ENCODE measurements at places on chromosomes 7 and 10. TPM values are rescaled to one million over a fixed set of nuclear protein-coding genes. Genes with fewer than 3 reads are reported as not detected.

DNA sequence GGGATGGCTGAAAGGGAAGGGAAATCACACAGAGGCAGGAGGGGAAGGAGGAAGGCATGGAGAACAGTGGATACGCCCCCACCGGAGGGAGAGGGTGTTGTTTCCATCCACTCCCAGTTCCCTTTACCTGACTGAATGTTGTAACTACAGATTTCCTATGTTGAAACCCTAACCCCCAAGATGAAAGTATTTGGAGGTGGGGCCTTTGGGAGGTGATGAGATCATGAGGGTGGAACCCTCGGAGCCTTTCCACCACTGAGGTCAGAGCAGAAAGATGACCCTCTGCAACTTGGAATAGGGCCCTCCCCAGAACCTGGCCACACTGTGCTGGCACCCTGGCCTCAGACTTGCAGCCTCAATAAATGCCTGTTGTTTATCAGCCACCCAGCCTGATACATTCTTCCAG lies 48.6 kb upstream of the CNPY1 start:
- no peak for DNase-seq

- DNase-seq = no peak
These were observed 122.4 kb downstream of the CTTNBP2 start for GRCh38 chr7:117750612-117751563.

- DNase-seq = no peak
These were observed 99.1 kb upstream of the SEC61G start for GRCh38 chr7:54858008-54858692.

- no peak for DNase-seq
These were observed 38.2 kb downstream of the PAPOLB start for GRCh38 chr7:4823441-4824119.

DNA sequence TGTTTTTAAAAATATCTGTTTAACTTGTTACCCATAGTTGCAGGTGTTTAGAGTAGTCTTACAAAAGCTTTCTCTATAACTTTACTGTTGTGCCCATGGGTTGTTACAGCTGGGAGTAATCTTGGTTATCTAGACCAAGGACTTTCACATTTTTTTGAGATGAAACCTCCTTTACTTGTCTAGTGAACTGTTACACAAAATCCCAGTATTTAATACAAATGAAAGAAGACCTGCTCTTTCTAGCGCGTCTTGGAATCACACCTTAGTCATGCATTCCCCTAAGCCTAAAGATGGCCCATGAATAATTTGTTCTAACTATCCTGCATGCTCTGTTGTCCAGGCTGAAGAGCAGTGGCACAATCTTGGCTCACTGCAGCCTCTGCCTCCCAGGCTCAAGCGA lies 38.0 kb downstream of the CSGALNACT2 start:
- DNase-seq = no peak

DNA sequence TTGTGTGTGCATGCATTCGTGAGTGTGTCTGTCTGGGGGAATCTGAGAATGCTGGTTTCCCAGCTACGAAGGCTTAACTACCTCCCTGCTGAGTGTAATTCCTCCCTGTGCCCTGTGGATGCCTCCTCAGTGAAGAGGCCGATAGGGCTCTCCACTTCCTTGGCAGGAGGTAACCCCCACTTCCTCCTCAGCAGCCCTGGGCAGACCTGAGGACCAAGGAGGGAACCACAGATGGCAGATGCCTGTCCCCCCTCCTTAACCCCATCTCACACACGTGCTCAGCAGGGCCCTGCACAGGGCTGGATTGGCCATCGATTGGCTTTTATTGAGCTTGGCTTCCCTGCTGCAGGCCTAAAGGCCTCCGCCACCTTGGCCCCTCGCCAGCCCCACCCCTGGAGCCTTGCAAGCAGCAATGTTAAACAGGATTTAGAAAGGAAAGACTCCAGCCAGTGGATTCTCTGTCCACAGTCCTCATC lies 45.6 kb upstream of the LRRC4 start:
- DNase-seq = no peak

- no peak for DNase-seq
These were observed 222.4 kb downstream of the AUTS2 start for GRCh38 chr7:69820479-69821192.

DNA sequence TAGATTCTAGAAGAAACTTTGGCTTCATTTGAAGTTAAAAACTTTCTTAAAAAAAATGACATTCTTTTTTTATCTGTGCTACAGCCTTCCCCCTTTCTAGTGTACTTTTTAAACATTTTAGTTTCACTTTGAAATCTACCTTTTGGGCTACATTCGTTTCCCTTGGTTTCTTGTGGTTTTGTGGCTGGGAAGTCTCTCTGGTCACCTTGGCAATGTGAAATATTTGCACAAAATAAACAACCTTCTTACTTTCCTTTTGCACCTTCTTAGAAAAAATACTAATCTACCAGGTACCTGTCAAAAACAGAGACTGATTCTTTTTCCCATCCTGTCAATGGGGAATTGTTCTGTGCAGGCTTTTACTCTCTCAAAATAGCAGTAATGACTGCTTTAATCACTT lies 350.2 kb downstream of the GATA3 start:
- DNase-seq = peak; percentile 63

DNA sequence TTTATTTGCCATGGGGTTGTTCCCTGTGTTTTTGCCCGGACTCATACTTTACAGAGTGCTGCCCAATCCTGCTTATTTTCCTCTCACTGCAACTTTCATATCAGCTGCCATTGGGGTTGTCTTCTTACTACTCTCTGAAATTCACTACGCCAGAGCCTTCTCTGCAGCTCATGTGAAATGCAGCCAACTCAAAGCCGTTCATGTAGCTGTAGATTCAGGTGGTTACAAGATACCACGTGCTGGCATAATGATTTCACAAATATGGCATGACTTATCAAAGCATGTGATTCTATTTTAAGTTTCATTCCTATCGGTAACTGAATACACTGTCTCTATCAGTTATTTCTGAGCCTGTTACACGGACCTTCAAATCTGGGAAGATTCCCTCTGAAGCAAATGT lies 130.3 kb upstream of the WNT16 start:
- DNase-seq = no peak

GRCh38 chr7:88344956-88345832 lies 38.5 kb upstream of the STEAP4 start:
- DNase-seq = no peak

DNA sequence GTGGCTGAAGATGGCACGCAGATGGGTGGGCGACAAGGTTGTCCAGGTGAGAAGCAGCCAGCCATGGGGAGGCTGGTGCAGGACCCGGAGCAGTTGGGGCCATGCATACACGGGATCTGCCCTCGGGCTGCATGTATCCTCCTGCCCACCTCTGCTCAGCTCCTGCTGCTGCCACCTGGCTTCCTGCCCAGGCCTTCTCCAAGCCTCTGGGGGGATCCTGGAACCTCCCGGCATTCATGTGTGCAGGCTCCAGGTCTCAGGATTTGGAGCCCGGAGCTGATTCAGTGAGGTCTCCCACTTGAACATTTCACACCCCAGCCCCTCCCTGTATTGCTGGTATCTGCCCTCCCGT lies 27.0 kb downstream of the PDGFA start:
- DNase-seq = no peak

DNA sequence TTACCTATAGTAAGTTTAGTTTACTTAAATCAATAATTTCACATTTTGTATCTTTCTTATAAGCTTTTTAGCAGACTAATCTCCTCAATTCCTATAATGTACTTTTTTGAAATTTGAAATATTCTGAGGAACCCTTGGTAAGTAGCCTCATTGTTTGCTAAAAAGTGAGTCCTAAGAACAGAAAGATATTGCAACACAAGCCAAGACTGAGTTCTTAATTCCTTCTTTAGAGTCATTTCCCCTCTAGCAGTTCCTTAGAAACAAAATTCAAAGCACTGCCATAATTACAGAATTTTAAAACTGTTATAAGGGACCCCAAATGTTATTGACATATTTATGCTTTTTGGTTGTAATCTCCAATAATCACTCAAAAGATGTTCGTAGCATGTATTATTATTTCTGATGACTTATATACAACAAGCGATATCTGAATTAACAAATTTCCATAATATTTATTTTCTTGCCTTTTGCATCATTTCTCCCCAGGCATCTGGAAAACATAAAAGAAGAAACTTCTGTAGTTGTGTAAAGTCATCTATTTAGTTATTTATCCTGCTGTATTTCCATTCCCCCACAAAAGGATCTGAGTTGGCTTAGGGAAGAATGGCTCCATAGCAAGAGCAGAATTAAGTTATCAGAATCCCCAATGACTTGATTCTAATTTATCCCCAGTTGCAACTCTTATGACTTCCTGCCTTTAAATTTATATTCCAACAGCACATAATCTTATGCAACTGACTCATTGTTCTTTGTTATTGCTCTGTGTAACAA lies 67.8 kb downstream of the TMEM26 start:
- DNase-seq = no peak

- DNase-seq = no peak
These were observed 21.8 kb upstream of the LRRC4 start for GRCh38 chr7:128053023-128053422.

DNA sequence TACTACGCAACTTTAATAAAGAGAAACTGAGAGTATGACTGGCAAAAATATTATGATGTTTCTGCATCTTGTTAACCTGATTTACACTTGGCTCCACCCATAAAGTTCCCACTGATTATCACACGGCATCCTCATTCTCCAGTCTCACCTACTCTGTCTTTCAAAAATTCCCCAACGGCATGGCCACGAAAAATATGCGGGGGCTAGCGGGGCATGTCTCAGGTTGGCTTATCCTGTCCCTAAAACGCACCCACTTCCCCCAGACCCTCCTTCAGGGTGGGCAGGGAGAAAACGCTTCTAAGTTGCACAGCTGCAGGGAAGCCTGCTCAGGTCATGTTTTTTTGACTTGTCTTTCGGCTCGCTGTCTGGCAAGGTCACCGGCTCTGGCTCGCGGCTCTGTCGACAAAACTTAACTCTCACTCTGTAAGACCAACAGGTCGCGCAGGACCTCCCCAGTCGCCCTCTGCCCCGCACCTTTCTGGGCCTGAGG lies 3.8 kb downstream of the CDK6 start:
- no peak for DNase-seq

GRCh38 chr7:33743594-33743993 lies 161.7 kb upstream of the BMPER start:
- no peak for DNase-seq

DNA sequence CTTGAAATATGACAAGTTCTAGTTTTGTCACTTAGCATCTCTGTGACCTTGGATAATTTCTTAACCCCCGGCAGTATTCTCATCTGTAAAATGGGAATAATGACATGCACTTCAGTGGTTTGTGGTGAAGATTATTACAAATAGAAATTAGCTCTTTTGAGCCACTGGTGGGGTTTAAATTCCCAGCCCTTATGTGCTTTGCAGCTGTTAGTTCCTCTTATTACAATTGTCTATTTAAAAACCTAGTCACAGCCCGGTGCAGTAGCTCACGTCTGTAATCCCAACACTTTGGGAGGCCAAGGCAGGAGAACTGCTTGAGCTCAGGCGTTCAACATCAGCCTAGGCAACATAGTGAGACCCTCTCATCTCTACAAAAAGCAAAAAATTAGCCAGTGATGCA lies 30.1 kb downstream of the CAV1 start:
- DNase-seq = no peak

GRCh38 chr7:35717013-35717412 lies 22.1 kb upstream of the HERPUD2 start:
- no peak for DNase-seq

- no peak for DNase-seq
These were observed 294.8 kb upstream of the DGKB start for GRCh38 chr7:15197042-15197977.

- no peak for DNase-seq
These were observed 47.5 kb downstream of the CARD11 start for GRCh38 chr7:2996141-2996540.

GRCh38 chr10:62738916-62739315 lies 65.6 kb upstream of the ADO start:
- no peak for DNase-seq

GRCh38 chr10:30231071-30231652 lies 117.9 kb downstream of the MTPAP start:
- DNase-seq = peak; percentile 25

- no peak for DNase-seq
These were observed 5.1 kb downstream of the FLNC start for GRCh38 chr7:128835231-128835751.

DNA sequence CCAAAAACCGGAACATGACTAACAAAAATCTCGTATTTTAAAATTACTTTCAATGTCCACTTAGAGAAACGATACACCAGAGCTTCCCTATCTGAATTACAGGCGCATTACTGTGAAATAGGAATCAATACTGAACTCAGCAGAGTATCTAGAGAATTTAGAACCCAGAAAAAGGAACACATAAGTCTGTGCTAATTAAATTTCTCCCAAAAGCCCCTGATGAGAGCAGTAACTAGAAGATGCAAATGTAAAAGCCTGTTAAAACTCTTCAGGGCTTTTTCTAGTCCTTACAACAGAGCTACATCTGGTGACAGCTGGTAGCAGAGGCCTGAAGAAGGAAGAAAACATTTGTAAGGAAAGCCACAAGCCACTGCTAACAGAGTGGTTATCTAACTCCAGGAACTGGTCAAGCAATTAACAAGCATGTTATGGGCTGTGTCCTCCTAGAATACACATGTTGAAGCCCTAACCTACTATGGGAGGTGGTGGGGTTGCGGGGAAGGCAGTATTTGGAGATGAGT lies 24.2 kb downstream of the ITIH5 start:
- DNase-seq = no peak

DNA sequence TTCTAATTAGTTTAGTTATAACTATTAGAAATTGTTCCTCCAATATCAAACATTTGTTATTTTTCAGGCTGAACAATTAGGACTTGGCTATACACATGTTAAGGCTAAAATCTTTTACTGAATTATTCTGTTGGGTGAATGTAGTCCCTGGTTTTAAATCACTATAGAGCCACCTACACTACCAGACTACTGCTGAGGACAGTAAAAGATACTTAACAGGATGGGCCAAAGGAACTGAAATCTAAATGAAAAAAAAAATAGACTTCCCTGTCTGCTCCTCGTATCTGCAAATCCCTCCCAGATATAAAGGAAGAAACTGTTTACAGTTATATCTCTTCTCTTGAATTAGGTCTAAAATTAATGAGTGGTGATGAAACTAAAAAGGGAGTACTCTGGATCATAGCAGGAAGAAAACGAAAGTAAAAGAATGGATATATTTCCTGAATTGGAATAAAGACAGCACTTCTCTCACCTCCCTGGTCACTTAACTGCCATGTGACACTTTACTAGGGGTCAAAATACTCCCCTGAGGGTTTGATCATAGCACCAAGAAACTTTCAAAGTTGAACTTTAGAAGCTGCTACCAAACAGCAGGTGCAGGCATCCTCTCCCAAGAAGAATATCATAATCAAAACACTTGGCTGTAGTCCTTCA lies 12.7 kb downstream of the FBXW4 start:
- no peak for DNase-seq

GRCh38 chr7:4056552-4057288 lies 625.4 kb upstream of the FOXK1 start:
- DNase-seq = no peak

TUBB8 gene
- total RNA-seq = not detected

CHAT gene
- 2.2 TPM for total RNA-seq

GBX1 gene
- not detected for total RNA-seq

FFAR4 gene
- not detected for total RNA-seq

H2BK1 gene
- total RNA-seq = not detected

CTAGE4 gene
- 1.2 TPM for total RNA-seq

VOPP1 gene
- 53.7 TPM for total RNA-seq

TMEM236 gene
- not detected for total RNA-seq

SLC26A3 gene
- total RNA-seq = not detected

FAM131B gene
- total RNA-seq = 1.3 TPM

ATRNL1 gene
- 0.87 TPM for total RNA-seq

NACAD gene
- 0.30 TPM for total RNA-seq

OR2A42 gene
- 0.09 TPM for total RNA-seq

ATG9B gene
- 5.0 TPM for total RNA-seq

GATA3 gene
- total RNA-seq = 293 TPM

SPDYE18 gene
- 0.46 TPM for total RNA-seq

GALNT17 gene
- total RNA-seq = not detected

ASB10 gene
- not detected for total RNA-seq

FAM237B gene
- not detected for total RNA-seq

MCU gene
- 11.6 TPM for total RNA-seq

Data from activated T-helper 2 cell treated with anti-CD3 and anti-CD28 coated beads, Interferon-gamma antibody, Interleukin-2, Interleukin-4, amounts not matched to agents 10 μg/mL and 5 μg/mL and 100 μg/mL, durations not matched to agents 14 hours and 24 hours and 36 hours (primary cell).